ENCODE measurements at places on chromosomes 2 and 18.

GRCh38 chr2:20539776-20540586, 93.1 kb downstream of the RHOB start:
- DNase-seq = no peak

- DNase-seq = no peak
Observed at GRCh38 chr18:27649621-27650020, 464.5 kb upstream of the CHST9 start.

DNA sequence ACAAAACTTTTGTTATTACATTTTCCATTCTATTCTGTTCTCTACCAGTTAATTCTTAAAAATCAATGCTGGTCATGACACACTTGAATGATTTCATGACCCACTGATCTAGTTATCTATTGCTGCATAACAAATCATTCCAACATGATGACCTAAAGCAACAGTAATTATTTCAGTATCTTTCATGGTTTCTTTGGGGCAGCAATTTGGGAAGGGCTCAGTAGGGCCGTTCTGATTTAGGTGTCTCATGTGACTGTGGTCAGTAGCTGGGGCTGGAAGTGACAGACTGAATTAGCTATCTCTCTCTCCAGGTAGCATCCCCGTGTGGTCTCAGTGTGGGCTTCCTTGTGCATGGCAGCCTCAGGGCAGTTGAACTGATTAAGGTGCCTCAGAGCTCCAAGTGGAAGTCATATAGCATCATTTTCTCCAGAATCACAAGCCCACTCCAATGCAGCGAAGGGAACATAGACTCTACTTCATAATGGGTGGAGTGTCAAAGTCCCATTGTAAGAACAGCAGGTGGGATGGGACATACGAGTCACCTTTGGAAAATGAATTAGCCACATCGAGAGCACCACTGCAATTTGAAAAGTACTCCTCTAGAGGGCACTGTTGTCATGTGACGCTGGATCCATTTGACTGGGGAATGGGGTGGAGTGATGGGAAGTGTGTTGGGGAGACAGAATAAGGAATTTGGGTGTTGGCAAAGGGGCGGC, 39.1 kb upstream of the FAM136A start:
- DNase-seq = peak; percentile 18

DNA sequence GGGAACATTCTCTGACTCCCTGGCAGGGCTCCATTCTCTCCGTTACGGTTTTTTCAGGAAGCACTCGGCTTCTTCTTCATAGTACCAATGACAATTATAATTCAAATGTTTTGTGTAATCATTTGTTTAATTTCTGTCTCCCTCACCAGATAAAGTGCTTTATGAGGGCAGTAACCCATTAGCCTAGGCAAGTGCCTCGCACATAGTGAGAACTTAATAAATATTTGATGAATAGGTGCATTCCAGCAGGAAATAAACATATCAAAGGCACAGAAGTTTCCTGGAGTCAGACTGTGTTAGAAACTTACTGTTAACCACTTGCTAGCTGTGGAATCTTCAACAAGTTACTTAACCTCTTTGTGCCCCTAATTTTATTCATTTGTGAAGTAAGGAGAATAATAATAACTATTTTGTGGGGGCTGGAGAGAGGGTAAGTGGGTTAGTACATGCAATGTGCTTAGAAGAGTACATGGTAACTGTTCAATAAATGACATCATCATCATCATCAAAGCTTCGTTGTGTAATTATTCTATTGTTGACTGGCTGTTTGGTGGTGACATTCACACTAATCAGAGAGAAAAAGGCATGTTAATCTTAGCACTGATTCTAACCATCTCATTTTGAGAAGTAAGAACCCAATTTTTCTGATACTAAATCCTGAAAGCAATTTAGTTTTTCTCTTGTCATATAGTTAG, 352.3 kb downstream of the INSIG2 start:
- DNase-seq = no peak

- no peak for DNase-seq
Observed at GRCh38 chr2:40321016-40321623, 130.8 kb downstream of the SLC8A1 start.

GRCh38 chr18:35415511-35416073, 38.5 kb upstream of the ZNF396 start:
- DNase-seq = peak; percentile 38
